ENCODE measurements at places on chromosomes 1 and 21. TPM values are rescaled to one million over a fixed set of nuclear protein-coding genes. Genes with fewer than 3 reads are reported as not detected.

- no peak for DNase-seq
These were observed 16.7 kb upstream of the TUT4 start for GRCh38 chr1:52569449-52570210.

DNA sequence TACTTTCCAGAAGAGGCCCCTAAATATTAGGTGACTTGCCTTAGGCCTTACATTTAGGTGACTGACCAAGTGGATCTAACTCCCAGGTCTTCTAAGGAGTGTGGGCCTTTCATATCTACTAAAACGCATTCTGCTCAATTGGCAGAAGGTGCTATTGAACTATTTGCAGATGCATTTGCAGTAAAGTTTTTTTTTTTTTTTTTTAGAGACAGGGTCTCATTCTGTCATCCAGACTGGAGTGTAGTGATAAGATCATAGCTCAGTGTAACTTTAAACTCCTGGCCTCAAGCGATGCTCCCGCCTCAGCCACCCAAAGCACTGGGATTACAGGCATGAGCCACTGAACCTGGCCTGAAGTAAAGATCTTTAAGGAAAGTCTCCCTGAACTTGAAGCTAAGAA, 13.0 kb upstream of the ACBD6 start:
- DNase-seq: no peak

DNA sequence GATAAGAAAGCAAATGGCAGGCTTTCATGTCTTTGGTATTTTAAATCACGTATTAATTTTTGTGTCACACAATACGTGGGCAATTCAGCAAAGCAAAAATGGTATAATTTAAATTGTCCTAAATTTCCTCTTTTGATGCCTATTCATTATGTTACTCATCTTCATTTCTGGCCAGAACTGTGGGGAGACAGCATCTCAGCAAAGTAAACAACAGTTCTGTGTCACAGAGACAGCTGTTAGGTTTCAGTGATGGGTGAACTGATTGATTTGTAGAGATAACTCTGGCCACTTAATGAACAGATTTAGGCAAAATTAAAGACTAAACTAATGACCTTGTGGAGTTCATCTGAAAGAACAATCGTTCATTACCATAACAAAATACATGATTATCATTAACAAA, 49.2 kb downstream of the FH start:
- DNase-seq: no peak

GRCh38 chr1:3943806-3944577, 43.9 kb upstream of the C1orf174 start:
- no peak for DNase-seq

GRCh38 chr1:71045463-71046028, 2.1 kb downstream of the PTGER3 start:
- DNase-seq: peak; percentile 20

- DNase-seq: no peak
These were observed 477.9 kb downstream of the LMO4 start for GRCh38 chr1:87806379-87807094.

The OR6N1 gene
- not detected for total RNA-seq
